ENCODE measurements at places on chromosomes 3 and 15.

DNA sequence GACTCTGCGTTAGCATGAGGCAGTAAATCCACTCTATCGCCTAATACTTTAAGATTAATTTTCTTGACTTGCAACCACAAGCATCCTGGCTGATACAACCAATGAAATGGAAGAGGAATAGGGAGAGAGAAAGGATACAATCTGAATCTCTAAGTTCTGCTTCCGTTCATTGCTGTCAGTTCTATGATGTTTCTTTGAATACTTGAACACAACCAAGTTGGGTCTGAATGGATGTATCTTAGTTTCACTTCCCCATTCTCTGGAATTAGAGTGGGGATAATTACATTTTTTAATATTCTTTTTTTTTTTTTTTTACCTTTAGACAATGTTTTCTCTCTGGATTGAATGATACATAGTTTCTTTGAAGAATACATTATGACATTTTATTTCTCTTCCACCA is 22.9 kb downstream of the PDE8A start:
- no peak overlapping the region for H3K27ac ChIP-seq
- peaks cover 35% of the 10 kb centered on the region for H3K4me1 ChIP-seq
- no peak overlapping the region for H3K4me3 ChIP-seq
- no peaks in the 10 kb centered on the region for H3K36me3 ChIP-seq
- no peak for DNase-seq

DNA sequence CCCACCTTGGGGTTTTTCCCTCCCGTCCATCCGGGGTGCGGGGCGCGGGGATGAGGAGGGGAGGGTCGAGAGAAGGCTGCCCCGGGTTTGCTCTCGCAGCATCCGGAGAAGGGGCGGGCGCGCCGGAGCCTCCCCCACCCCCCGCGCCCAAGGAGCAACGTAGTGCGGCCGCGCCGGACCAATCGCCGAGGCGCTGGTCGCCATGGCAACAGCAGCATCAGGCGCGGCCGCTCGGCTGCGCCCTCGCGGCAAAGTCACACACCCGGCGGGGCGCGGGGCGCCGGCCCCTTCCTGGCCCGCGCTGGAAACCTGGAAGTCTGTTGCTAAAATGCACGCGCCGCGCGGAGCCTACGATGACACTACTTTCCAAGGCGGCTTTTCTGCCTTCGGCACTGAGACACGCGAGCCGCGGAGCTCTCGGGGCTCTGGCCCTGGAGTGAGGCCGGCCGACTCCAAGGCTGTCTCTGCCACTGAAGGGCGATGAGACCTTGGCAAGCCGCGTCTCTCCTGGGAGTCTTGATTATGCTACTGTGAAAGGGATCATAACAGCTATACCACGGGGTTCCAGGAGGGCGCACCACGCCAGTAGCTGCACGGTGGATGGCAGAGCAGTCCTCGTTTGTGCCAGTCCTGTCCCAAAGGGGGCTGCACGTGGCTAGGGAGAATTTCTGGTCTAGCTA is at the start of gene IQSEC1:
Gene IQSEC1, minus strand, starts transcription at position 104 of the 680 bp plus-strand sequence. CDS start 415 bp downstream, outside the sequence.
- H3K27me3 ChIP-seq, result no peaks in the 10 kb centered on the region
- no peak within 1 kb of the TSS for H3K27ac ChIP-seq
- H3K36me3 ChIP-seq, result no peaks in the 10 kb centered on the region
- no peak for DNase-seq

DNA sequence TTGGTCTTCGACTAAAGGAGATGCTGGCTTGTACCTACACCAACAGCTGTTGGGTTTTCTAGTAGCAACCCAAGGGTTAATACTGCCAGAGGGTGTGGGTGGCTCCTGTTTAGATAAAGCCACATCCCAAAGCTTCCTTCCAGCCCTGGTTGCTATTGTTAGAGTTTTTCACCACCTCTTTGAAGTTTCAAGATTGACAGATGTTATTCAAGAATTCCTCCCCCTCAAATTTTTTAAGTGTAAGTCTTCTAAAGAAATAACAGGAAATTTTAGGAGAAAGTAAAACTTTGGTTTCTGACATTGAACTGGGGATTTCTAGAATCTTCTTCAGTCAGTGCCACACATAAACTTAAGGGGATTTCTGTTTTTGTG is 60.9 kb downstream of the TGFBR2 start:
- no peaks in the 10 kb centered on the region for H3K27me3 ChIP-seq
- peaks cover 28% of the 10 kb centered on the region for H3K4me1 ChIP-seq
- no peak for DNase-seq
- H3K4me3 ChIP-seq, result no peak overlapping the region

DNA sequence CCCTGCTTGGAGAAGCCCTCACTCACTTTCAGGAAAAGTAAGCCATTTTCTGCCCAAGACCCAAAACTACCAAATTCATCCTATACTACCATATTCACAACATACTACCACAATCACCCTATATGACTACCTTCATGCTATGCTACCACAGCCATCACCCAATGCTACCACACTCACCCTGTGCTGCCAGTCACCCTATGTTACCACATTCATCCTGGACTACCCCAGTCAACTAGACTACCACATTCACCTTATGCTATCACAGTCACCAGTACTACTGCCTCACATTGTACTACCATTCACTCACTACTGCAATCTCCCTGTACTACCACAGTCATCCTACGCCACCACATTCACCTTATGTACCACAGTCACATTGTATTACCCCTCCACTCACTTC is 58.4 kb upstream of the CDV3 start:
- H3K4me1 ChIP-seq, result no peaks in the 10 kb centered on the region
- DNase-seq, result no peak
- H3K27ac ChIP-seq, result no peak overlapping the region
- H3K27me3 ChIP-seq, result no peaks in the 10 kb centered on the region
- no peak overlapping the region for H3K4me3 ChIP-seq

DNA sequence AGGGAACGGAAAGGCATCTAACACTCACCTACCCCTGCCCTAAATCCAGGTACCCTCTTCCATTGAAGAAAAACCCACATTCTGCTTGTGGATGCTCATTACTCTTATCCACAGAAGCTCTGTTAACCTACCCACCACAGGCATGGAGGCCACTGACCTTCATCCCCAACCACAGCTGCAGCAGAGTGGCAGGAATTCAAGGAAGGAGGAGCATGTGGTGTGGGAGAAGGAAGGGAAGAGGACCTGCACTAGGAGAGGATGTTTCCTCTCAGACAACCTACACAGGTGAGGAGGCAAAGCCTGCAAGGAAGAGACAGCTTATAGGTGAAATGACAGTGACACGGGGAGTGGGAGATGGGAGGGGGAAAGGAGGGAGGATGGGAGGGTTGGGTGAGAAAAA is 192.5 kb upstream of the TSC22D2 start:
- H3K4me3 ChIP-seq, result no peak overlapping the region
- H3K36me3 ChIP-seq, result no peaks in the 10 kb centered on the region
- peaks cover 4% of the 10 kb centered on the region for H3K4me1 ChIP-seq
- no peak for DNase-seq

DNA sequence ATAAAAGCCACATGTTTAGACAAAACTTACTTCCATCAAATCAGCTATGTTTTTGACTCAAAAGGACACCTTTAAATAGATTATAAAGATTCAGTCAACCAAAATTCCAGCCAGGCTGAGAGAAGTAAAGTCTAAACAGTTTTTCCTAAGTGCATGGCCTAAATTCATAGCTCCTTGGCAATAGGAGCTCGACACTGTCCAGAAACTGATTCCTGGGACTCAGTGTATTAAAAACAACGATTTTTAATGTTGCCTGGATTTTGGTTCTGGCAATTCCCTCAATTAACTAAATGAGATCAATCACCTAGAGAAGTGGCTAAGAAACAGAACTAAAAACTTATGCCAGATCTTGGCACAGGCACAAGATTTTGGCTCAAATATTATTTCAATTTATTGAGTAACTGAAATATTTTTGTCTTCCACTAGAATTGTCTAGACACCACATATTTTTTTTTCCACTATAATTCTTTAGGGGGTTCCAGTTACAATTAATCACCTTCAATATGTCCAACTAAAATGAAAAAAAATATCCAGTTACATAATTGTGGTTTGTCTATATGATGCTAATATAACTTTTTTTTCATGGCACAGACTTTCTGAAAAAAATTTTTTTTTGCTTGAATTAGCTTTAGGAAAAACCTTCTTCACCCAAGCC is 135.9 kb downstream of the TFDP2 start:
- H3K27ac ChIP-seq, result no peak overlapping the region
- no peaks in the 10 kb centered on the region for H3K27me3 ChIP-seq
- no peak for DNase-seq

GRCh38 chr15:74505837-74506514 is 35.0 kb upstream of the ARID3B start:
- no peak overlapping the region for H3K27ac ChIP-seq
- H3K4me1 ChIP-seq, result no peaks in the 10 kb centered on the region
- H3K36me3 ChIP-seq, result no peaks in the 10 kb centered on the region
- no peaks in the 10 kb centered on the region for H3K27me3 ChIP-seq
- no peak for DNase-seq

DNA sequence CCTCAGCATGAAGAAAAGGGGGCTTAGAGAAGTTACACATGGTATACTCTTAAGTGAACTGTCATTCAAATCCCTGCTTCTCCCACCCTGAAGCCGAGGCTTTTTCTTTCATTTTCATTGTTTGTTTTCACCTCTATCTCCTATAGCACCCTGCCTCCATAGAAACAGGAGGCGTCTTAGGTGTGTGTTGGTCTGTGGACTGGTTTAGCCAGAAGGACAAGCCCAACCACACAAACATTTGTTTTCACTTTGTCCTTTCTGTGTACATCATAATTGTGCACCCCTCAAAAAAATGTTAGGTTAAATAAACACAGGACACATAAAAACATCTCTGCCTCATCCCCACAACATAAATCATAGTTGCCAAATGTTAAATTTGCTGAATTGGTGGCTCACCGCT is 73.3 kb upstream of the UBE2E2 start:
- no peak overlapping the region for H3K4me3 ChIP-seq
- no peak for DNase-seq
- H3K27ac ChIP-seq, result peak overlapping the region; percentile 73
- H3K27me3 ChIP-seq, result no peaks in the 10 kb centered on the region
- H3K4me1 ChIP-seq, result no peaks in the 10 kb centered on the region
- no peaks in the 10 kb centered on the region for H3K36me3 ChIP-seq

GRCh38 chr3:177037241-177037640 is 160.0 kb downstream of the TBL1XR1 start:
- no peak overlapping the region for H3K4me3 ChIP-seq
- no peak for DNase-seq
- no peaks in the 10 kb centered on the region for H3K27me3 ChIP-seq
- H3K27ac ChIP-seq, result no peak overlapping the region
- H3K36me3 ChIP-seq, result no peaks in the 10 kb centered on the region

DNA sequence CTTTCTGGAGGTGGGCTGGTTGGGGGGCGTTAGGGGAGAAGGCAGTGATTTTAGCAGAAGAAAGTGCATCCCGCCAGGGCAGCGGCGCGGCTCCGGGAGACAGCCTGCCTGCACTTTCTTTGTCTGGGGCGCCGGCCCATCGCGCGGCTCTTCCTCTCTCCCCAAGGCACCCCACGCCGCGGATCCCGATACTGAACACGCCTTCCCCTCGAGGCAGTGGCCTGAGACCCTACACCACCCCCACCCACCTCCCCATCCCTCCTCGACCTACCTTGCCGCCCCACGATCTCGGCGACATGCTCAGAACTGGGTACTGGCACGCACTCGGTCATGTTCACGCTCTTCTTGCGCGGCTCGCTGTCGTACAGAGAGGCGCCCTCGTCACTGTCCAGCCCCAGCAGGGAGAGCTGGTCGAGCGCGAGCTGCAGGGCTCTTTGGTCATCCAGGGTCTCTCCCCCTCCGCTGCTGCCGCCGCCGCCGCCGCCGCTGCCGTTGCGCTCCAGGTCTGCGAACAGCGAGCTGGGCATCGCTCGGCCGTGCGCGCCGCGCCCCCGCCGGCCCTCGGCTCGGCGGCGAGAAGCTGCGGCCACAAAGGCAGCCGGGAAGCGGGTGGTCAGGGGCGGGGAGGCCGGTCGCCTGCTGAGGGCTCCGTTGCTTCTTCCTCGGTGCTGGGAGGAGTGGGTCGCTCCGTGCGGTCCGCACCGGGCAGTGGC is 483 bp downstream of the MEX3B start:
- DNase-seq, result peak; percentile 9
- peak overlapping the region; percentile 95 for H3K27ac ChIP-seq
- peak overlapping the region; percentile 68 for H3K4me3 ChIP-seq
- no peaks in the 10 kb centered on the region for H3K36me3 ChIP-seq
- H3K27me3 ChIP-seq, result no peaks in the 10 kb centered on the region
- H3K4me1 ChIP-seq, result peaks cover 17% of the 10 kb centered on the region

DNA sequence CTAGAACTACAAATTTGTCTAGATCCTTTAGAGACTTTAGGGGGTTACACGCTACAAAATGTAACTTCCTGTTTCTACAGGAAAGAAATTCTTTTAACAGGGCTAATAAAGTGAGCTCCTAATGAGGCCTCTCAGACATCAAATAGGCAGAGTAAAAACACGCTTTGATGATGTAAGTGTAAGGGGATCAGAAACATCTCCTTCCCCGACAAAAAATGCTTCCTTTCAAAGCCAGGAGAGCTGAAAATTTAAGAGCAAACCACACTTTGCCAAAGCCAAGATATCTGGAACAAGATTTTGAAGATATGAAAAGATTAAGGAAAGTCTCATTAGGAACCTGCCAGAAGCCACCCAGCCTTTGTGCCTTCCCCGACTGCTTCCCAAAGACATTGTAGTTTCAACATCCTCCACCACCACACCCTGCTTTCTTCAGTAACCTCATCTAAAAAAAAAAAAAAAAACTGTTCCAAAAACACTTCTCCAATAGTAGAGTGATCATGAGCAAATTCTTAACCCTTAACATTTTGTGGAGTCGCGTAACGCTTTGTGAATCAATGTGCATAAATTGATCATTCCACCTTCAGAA is 505.0 kb upstream of the THBS1 start:
- H3K27me3 ChIP-seq, result no peaks in the 10 kb centered on the region
- H3K4me1 ChIP-seq, result peaks cover 3% of the 10 kb centered on the region
- DNase-seq, result no peak
- H3K4me3 ChIP-seq, result no peak overlapping the region
- H3K36me3 ChIP-seq, result no peaks in the 10 kb centered on the region
- H3K27ac ChIP-seq, result peak overlapping the region; percentile 80

- H3K27ac ChIP-seq, result no peak overlapping the region
- no peaks in the 10 kb centered on the region for H3K4me1 ChIP-seq
- no peaks in the 10 kb centered on the region for H3K36me3 ChIP-seq
- no peaks in the 10 kb centered on the region for H3K27me3 ChIP-seq
Observed at GRCh38 chr3:53217175-53217574, 38.6 kb downstream of the TKT start.

DNA sequence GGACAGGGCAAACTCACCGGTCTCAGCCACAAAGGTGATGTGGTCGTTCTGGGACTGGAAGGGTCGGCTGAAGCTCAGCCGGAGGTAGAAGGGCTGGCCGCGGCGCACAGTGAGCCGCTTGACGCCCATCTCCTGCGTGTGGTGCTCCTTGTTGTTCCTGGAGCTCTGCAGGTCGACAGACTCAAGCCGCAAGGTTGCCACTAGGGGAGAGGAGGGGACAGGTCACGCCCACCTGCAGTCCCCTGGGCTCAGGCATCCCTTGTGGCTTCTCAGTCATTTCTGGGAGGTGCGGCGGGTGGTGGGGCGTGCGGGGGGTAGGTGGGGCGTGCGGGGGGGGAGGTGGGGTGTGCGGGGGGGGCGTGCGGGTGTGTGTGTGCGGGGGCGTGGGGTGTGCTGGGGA is 26.7 kb upstream of the TGM5 start:
- peaks cover 38% of the 10 kb centered on the region for H3K27me3 ChIP-seq
- H3K36me3 ChIP-seq, result no peaks in the 10 kb centered on the region
- no peak overlapping the region for H3K4me3 ChIP-seq
- H3K27ac ChIP-seq, result no peak overlapping the region
